ENCODE measurements at places on chromosomes 3 and 15. TPM values are rescaled to one million over a fixed set of nuclear protein-coding genes. Genes with fewer than 3 reads are reported as not detected.

ZNF654 gene
- 28.8 TPM for total RNA-seq

DVL3 gene
- total RNA-seq, result 137 TPM

- DNase-seq, result no peak
- H3K27ac ChIP-seq, result no peak overlapping the region
- no peaks in the 10 kb centered on the region for H3K36me3 ChIP-seq
Measured at GRCh38 chr3:22835041-22835440, 368.1 kb upstream of the UBE2E2 start.

FGF7 gene
- total RNA-seq, result 111 TPM

DNA sequence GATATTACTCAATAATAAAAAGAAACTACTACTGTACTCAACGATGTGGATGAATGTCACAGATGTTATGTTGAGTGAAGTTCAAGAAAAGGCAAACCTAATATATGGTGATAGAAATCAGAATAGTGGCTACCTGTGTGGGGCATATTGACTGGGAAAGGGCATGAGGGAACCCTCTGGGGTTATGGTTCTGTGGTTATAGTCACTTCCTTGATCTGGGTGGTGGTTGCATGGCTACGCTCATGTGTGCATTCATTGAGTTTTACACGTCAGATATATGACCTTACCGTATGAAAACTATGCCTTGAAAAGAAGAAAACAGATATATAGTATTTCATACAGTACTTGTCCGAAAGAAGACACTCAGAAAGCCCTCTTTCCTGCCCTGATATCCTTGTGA, 331.0 kb upstream of the LRRFIP2 start:
- H3K4me1 ChIP-seq, result peaks cover 12% of the 10 kb centered on the region
- H3K36me3 ChIP-seq, result peaks cover 18% of the 10 kb centered on the region
- no peak for DNase-seq
- H3K27ac ChIP-seq, result peak overlapping the region; percentile 40

GRCh38 chr3:149999421-149999820, 28.7 kb upstream of the PFN2 start:
- no peaks in the 10 kb centered on the region for H3K36me3 ChIP-seq
- H3K4me3 ChIP-seq, result no peak overlapping the region
- no peak overlapping the region for H3K27ac ChIP-seq

- H3K27me3 ChIP-seq, result no peaks in the 10 kb centered on the region
- DNase-seq, result no peak
- H3K4me3 ChIP-seq, result no peak overlapping the region
- H3K27ac ChIP-seq, result no peak overlapping the region
- H3K36me3 ChIP-seq, result no peaks in the 10 kb centered on the region
- peaks cover 43% of the 10 kb centered on the region for H3K4me1 ChIP-seq
Measured at GRCh38 chr3:113223475-113224281, 12.3 kb downstream of the BOC start.

GRCh38 chr15:65583701-65584100, 27.2 kb downstream of the INTS14 start:
- no peak for DNase-seq
- no peak overlapping the region for H3K4me3 ChIP-seq
- H3K27ac ChIP-seq, result peak overlapping the region; percentile 40
- peaks cover 12% of the 10 kb centered on the region for H3K4me1 ChIP-seq
- peaks cover 23% of the 10 kb centered on the region for H3K36me3 ChIP-seq

PRRT3 gene
- 8.5 TPM for total RNA-seq

DNA sequence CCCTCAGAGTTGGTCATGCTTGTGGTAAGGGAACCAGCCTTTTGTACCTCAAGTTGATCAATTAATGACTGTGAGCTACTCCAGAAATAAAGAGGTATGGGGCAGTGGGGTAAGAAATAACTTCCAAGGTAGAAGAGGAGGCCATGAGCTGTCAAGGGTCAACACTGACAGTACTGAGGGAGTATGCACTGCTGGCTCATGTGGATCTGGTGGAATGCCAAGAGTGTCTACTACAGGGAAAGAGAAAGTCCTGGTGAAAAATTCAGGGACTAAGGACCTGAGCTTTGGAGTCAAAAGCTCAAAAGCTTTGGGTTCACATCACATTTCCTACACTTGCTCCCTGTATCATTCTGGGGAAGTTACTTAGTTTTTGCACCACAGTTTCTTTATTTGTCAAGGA, 154.9 kb downstream of the SEMA6D start:
- no peaks in the 10 kb centered on the region for H3K4me1 ChIP-seq
- no peaks in the 10 kb centered on the region for H3K36me3 ChIP-seq

- H3K4me1 ChIP-seq, result peaks cover 9% of the 10 kb centered on the region
- no peak for DNase-seq
- no peaks in the 10 kb centered on the region for H3K36me3 ChIP-seq
- no peak overlapping the region for H3K27ac ChIP-seq
- H3K4me3 ChIP-seq, result no peak overlapping the region
- no peaks in the 10 kb centered on the region for H3K27me3 ChIP-seq
Measured at GRCh38 chr3:168121184-168122017, 25.7 kb upstream of the GOLIM4 start.

DNA sequence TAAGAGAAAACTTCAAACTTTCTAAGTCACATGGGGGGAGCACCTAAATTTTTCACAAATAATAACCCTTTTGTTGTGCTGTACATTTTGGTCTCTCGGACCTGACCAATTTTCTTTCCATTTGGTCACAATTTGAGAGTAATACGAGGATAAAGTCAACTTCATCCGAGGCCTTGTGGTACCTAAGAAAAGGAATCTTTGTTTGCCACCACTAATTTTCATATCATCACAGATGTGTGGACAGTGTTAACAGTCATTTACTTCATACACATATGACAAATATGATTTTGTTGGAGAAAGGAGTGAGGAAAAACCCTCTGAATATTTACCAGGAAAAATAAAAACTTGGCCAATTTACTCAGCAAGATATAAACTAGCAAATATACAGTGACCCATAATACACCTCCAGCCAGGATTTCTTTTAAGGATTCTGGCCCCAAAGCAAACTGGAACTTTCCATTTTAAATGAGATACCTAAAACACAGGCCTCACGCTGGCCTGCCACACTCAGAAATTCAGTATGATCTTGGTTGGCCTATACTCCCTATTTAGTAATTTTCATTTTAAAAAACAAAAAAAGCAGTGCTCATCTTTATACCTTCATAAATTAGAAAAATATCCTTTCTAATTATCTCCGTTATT, 40.7 kb downstream of the VGLL4 start:
- H3K27ac ChIP-seq, result peak overlapping the region; percentile 60
- no peak for DNase-seq
- no peak overlapping the region for H3K4me3 ChIP-seq
- peaks cover 6% of the 10 kb centered on the region for H3K36me3 ChIP-seq

DNA sequence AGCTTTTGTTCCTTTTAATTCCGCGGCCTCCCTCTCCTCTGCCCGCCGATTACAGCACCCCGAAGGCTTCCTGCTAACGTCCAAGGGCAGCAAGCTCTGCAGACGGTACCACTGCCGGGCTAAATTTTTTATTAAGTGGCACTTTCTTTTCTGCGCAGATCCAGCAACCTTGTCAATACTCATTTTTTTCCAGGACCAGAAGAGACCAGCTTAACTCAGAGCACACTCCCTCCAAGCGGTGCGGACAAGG, 542 bp upstream of the MEIS2 start:
- H3K4me1 ChIP-seq, result peaks cover 9% of the 10 kb centered on the region
- H3K4me3 ChIP-seq, result peak overlapping the region; percentile 55
- no peaks in the 10 kb centered on the region for H3K36me3 ChIP-seq
- peaks cover 16% of the 10 kb centered on the region for H3K27me3 ChIP-seq
- H3K27ac ChIP-seq, result peak overlapping the region; percentile 92

DNA sequence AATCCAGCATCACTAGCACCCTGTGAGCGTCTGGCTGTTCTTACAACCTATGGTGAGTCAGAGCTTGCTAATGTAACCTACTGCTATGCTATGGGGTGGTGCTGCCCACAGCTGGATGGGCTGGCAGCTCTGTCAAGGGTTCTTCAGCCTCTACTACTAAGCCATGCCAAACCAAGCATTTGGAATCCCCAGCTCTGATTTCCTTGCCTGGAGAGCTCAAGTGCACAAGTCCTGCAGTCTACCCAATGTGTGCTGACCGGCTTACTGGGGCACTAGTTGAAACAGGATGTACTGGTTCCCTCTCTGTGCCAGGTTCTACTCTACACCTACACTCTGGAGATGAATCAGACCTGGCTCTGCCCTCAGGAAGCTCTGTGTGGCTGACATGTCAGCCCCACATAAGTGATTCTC, 4.2 kb downstream of the TEX264 start:
- H3K36me3 ChIP-seq, result no peaks in the 10 kb centered on the region
- no peak overlapping the region for H3K4me3 ChIP-seq
- H3K27ac ChIP-seq, result no peak overlapping the region
- peak; percentile 68 for DNase-seq

VILL gene
- total RNA-seq, result 11.8 TPM

CGNL1 gene
- total RNA-seq, result 56.8 TPM

- peak; percentile 56 for DNase-seq
- peaks cover 7% of the 10 kb centered on the region for H3K4me1 ChIP-seq
- H3K36me3 ChIP-seq, result no peaks in the 10 kb centered on the region
- peak overlapping the region; percentile 99 for H3K27ac ChIP-seq
- H3K4me3 ChIP-seq, result peak overlapping the region; percentile 80
- no peaks in the 10 kb centered on the region for H3K27me3 ChIP-seq
Measured at GRCh38 chr3:69012800-69013252, 658 bp downstream of the EOGT start.

RBP2 gene
- total RNA-seq, result not detected

HEG1 gene
- total RNA-seq, result 91.4 TPM

- H3K27ac ChIP-seq, result no peak overlapping the region
- no peaks in the 10 kb centered on the region for H3K4me1 ChIP-seq
- no peak for DNase-seq
- no peaks in the 10 kb centered on the region for H3K27me3 ChIP-seq
Measured at GRCh38 chr3:101634591-101635196, 42.2 kb downstream of the ZBTB11 start.

DNA sequence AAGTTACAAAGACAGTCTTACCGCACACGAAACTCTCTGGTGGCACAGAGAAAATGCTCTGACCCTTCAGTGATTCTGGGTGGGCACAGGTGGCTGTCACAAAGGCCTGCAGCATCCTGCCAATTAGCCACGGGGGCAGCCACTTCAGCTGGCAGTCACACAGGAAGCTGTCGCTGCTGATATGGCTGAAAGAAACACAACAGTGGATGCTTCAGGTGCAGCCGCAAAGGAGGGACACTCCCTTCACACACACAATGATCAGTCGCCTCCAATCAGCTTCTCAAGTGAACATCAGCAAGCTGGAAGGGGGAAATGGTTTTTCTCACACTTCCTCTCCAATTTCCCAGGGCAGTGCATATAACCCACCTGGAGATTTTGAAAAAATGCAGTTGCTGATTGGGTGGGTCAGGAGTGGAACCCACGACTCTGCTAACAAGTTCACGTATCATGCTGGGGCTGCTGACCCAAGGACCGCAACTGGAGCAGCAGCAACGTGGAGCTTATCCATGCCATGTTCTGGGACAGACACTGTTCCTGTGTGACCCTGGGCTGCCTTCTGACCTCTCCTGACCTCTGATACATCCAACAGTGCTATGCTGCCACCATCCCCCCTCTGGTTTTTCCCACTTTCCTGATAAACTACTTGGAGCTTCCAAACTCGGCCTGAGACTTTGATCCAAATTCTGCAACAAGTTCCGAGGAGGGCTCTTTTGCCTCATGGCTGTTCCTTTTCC, 106.6 kb downstream of the LRIG1 start:
- no peak for DNase-seq
- no peak overlapping the region for H3K4me3 ChIP-seq
- no peak overlapping the region for H3K27ac ChIP-seq
- H3K4me1 ChIP-seq, result peaks cover 15% of the 10 kb centered on the region

DNA sequence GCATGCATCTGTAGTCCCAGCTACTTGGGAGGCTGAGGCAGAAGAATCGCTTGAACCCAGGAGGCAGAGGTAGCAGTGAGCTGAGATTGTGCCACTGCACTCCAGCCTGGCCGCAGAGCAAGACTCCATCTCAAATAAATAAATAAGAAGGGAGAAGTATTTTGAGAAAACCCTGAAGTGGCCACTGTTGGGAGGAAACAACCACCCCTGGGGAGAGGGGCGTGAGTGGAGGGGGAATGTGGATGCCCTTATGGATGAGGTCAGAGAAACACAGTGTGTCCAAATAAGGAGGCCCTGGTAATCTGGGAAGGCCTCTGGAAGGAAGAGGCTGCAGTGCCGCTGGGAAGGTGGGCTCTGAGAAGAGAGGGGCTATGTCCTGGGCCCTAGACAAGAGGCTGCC, 4.2 kb upstream of the CPLX3 start:
- H3K36me3 ChIP-seq, result no peaks in the 10 kb centered on the region
- H3K4me1 ChIP-seq, result peaks cover 13% of the 10 kb centered on the region
- H3K27me3 ChIP-seq, result no peaks in the 10 kb centered on the region
- H3K27ac ChIP-seq, result no peak overlapping the region

DNA sequence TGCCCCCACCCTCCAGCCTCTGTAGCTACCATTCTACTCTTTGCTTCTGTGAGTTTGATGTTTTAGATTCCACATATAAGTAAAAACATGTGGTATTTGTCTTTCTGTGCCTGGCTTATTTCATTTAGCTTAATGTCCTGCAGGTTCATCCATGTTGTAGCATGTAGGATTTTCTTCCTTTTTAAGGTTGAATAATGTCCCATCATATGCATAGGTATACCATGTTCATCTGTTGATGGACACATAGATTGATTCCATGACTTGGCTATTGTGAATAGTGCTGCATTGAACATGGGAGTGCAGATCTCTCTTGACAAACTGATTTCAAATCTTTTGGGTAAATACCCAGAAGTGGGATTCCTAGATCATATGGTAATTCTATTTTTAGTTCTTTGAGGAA, 11.8 kb downstream of the THSD4 start:
- no peak for DNase-seq
- H3K27ac ChIP-seq, result no peak overlapping the region
- H3K4me3 ChIP-seq, result no peak overlapping the region
- H3K36me3 ChIP-seq, result no peaks in the 10 kb centered on the region

DNA sequence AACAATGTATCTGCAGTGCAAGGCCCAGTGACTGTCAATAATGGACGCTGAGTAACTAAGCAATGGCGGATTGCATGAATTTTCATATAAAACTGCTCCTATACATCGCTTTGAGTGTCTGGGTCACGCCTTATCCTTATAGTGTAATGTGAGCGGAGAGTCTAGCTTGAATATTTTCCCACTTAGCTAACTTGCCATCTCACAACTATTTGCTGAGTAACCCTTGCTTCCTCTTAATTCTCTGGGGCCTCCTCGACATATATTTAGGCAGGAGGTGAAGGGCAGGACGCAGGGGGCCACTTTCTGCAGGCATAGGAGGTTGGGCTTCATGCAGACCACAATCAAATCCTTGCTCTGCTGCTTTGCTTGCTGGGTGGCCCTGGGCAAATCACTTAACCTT, 24.0 kb downstream of the ST8SIA2 start:
- H3K27ac ChIP-seq, result no peak overlapping the region
- H3K4me3 ChIP-seq, result no peak overlapping the region
- no peaks in the 10 kb centered on the region for H3K27me3 ChIP-seq
- no peaks in the 10 kb centered on the region for H3K4me1 ChIP-seq
- no peak for DNase-seq

All from thyroid gland (tissue), 4 donors.